ENCODE measurements at places on chromosomes 1 and 21. TPM values are rescaled to one million over a fixed set of nuclear protein-coding genes. Genes with fewer than 3 reads are reported as not detected.

Gene NBPF10
- total RNA-seq, result 4.5 TPM

Gene BMP8B
- 0.07 TPM for total RNA-seq

Gene RORC
- not detected for total RNA-seq

Gene IGSF3
- total RNA-seq, result 32.0 TPM

Gene OR2L5
- not detected for total RNA-seq

Gene HAO2
- total RNA-seq, result not detected

Gene SMYD2
- total RNA-seq, result 35.5 TPM

Gene MCOLN2
- total RNA-seq, result not detected

Gene SH2D2A
- total RNA-seq, result not detected

Gene SDE2
- total RNA-seq, result 20.8 TPM

Gene CDA
- not detected for total RNA-seq

Gene MRAP
- not detected for total RNA-seq

Gene PGLYRP3
- not detected for total RNA-seq

Gene KRTAP19-7
- total RNA-seq, result not detected

Gene CD1C
- not detected for total RNA-seq

Gene TMEM39B
- 15.8 TPM for total RNA-seq

Gene CFHR4
- not detected for total RNA-seq

Gene OLFML2B
- 120 TPM for total RNA-seq

Gene GBP6
- not detected for total RNA-seq

Gene ELF3
- 0.36 TPM for total RNA-seq

Gene INSRR
- total RNA-seq, result not detected

Gene S100A1
- total RNA-seq, result 1.2 TPM

Gene CTSE
- total RNA-seq, result not detected

Gene ENSA
- total RNA-seq, result 85.7 TPM

Gene ATP1A2
- 2.9 TPM for total RNA-seq

Gene PIGM
- total RNA-seq, result 6.9 TPM

Gene CRYAA
- total RNA-seq, result not detected

Gene SLC22A15
- 8.3 TPM for total RNA-seq

Gene PRDM16
- total RNA-seq, result 19.0 TPM

Gene CMPK1
- 142 TPM for total RNA-seq

Gene LCE6A
- total RNA-seq, result not detected

Gene SH2D1B
- not detected for total RNA-seq

Gene MANEAL
- total RNA-seq, result 4.2 TPM

Gene CBR3
- 3.5 TPM for total RNA-seq

Measured in chondrocyte (in vitro differentiated cells).